Effector memory CD8-positive, alpha-beta T cell (primary cell): ENCODE measurements at places on chromosomes 12 and 14.

DNA sequence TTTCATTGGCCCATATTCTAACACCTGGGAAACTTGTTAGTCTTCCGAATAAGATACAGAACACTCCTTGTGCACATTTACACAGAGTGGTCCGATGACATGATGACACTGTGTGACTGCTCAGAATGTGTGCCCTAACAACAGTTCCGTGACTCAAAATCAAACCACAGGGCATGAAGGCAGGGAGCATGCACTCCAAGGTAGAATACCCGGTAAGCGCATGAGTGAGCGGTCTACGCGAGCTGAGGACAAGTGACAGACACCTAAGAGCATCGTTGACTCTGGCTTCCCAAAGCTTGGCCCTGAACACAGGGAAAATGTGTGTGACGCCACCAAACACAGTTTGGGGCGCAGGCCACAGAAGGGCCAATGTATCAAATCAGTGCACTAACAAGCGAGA is 18.6 kb downstream of the CLIP1 start:
- no peak overlapping the region for H3K4me3 ChIP-seq
- no peak for DNase-seq
- H3K36me3 ChIP-seq: peaks cover 6% of the 10 kb centered on the region
- H3K4me1 ChIP-seq: peaks cover 22% of the 10 kb centered on the region
- no peaks in the 10 kb centered on the region for H3K27me3 ChIP-seq
- no peak overlapping the region for H3K27ac ChIP-seq

DNA sequence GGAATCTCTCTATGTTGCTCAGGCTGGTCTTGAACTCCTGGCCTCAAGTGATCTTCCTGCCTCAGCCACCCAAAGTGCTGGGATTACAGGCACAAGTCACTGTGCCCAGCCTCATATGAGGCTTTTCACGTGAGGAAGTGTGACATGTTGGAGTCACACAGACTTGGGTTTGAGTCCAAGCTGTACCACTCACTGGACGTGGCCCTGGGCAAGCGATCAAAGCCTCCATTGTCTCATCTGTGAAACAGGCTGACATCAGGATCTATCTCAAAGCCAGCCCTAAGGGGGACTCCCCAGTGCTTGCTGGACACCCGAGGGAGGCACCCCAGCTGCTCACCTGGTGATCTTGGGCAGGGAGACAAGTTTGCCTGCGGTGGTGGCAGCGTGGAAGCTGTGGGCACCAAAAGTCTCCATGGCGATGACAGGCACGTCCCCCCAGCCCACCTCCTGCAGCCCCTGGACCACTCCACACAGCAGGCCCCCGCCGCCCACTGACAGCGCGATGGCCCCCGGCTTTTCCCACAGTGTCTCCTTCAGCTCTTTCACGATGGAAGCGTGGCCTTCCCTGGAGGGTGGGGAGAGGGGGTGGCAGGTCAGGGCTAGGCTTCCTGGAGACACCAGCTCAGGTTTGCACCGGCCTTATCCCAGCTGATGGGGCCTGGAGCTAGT is 6.7 kb downstream of the SDS start:
- H3K4me3 ChIP-seq: no peak overlapping the region
- H3K36me3 ChIP-seq: no peaks in the 10 kb centered on the region
- DNase-seq: no peak
- H3K27me3 ChIP-seq: peaks cover 7% of the 10 kb centered on the region

DNA sequence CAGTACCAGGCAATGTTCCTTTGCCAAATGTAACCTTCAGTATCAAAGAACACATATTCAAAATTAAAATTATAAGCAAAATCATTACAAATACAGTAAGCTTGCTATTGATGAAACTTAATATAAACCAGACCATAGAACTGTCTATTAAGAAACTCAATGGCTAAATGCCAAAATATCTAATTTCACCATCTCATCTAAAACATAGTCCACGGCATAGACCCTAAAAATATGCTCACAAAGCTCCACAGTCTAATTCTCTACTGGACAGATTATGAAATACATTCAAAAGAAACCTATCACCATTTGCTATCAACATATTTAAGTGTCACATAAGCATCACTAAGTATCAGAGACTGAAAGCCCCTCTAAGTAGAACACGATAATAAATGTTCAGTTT is 25.2 kb downstream of the DUSP16 start:
- DNase-seq: no peak
- H3K36me3 ChIP-seq: no peaks in the 10 kb centered on the region
- H3K27me3 ChIP-seq: no peaks in the 10 kb centered on the region
- peaks cover 9% of the 10 kb centered on the region for H3K4me1 ChIP-seq

GRCh38 chr14:34067587-34067986 is 116.7 kb upstream of the EGLN3 start:
- DNase-seq: no peak
- H3K36me3 ChIP-seq: no peaks in the 10 kb centered on the region
- H3K4me3 ChIP-seq: no peak overlapping the region
- H3K27ac ChIP-seq: no peak overlapping the region
- H3K4me1 ChIP-seq: no peaks in the 10 kb centered on the region

GRCh38 chr14:61426048-61426447 is 104.7 kb downstream of the PRKCH start:
- no peak overlapping the region for H3K27ac ChIP-seq
- H3K36me3 ChIP-seq: peaks cover 36% of the 10 kb centered on the region
- peaks cover 72% of the 10 kb centered on the region for H3K4me1 ChIP-seq
- no peak for DNase-seq

GRCh38 chr12:102685841-102686240 is 205.5 kb upstream of the IGF1 start:
- no peak for DNase-seq
- H3K4me3 ChIP-seq: no peak overlapping the region
- H3K27me3 ChIP-seq: no peaks in the 10 kb centered on the region
- no peaks in the 10 kb centered on the region for H3K4me1 ChIP-seq
- H3K36me3 ChIP-seq: no peaks in the 10 kb centered on the region
- H3K27ac ChIP-seq: no peak overlapping the region
